Ascending aorta (tissue), 2 donors: ENCODE measurements at places on chromosomes 4 and X. TPM values are rescaled to one million over a fixed set of nuclear protein-coding genes. Genes with fewer than 3 reads are reported as not detected.

NPY1R gene
- 248 TPM for total RNA-seq

CT47C1 gene
- not detected for total RNA-seq

AFP gene
- total RNA-seq, result not detected

GAGE12E gene
- not detected for total RNA-seq

FAM47A gene
- not detected for total RNA-seq

PHOX2B gene
- not detected for total RNA-seq

GPR143 gene
- not detected for total RNA-seq

USP26 gene
- total RNA-seq, result not detected

LRIT3 gene
- not detected for total RNA-seq

PCDH11X gene
- total RNA-seq, result 1.2 TPM

KIF4A gene
- not detected for total RNA-seq

SLC6A8 gene
- 44.2 TPM for total RNA-seq

F8A1 gene
- 77.0 TPM for total RNA-seq

LYAR gene
- 4.7 TPM for total RNA-seq

TMEM154 gene
- total RNA-seq, result 1.4 TPM

UGT8 gene
- not detected for total RNA-seq

TCEAL7 gene
- total RNA-seq, result not detected

SHROOM3 gene
- total RNA-seq, result 192 TPM

GAGE12G gene
- not detected for total RNA-seq

CSN1S1 gene
- not detected for total RNA-seq
